SJSA1 (cell line): ENCODE measurements at places on chromosomes 4 and X. TPM values are rescaled to one million over a fixed set of nuclear protein-coding genes. Genes with fewer than 3 reads are reported as not detected.

Gene PRR32
- not detected in 2 replicates for total RNA-seq

Gene UGT8
- total RNA-seq, result not detected in 2 replicates

Gene PABPC1L2A
- total RNA-seq, result not detected in 2 replicates

Gene SATL1
- total RNA-seq, result 0.18 TPM in 1 of 2 replicates, not detected in the other

Gene NEXMIF
- total RNA-seq, result not detected in 2 replicates

- DNase-seq, result peak; percentile 60
Measured at GRCh38 chrX:1462596-1463251, 10.0 kb upstream of the ASMTL start.

- no peak for DNase-seq
Measured at GRCh38 chr4:73844345-73844744, 7.9 kb downstream of the CXCL6 start.

DNA sequence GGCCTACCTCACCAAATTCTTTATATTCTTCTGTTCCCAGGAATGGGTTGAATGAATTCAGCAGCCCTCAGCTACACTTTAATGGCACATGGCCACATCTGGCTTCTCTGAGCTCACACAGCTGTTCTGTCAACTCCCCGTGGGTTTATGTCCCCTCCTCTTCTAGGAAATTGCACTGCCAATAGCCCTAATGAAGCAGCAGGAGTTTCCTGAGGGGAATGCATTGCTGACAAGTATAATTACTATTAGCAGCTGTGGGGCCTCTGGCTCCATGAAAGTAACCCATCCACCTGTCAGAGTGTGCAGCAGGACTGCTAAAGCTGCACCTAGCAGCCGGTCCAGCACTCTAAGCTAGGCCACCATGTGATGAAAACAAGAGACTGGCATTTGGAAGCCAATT, 50.3 kb downstream of the FTHL17 start:
- DNase-seq, result no peak

Gene OTUD6A
- not detected in 2 replicates for total RNA-seq

DNA sequence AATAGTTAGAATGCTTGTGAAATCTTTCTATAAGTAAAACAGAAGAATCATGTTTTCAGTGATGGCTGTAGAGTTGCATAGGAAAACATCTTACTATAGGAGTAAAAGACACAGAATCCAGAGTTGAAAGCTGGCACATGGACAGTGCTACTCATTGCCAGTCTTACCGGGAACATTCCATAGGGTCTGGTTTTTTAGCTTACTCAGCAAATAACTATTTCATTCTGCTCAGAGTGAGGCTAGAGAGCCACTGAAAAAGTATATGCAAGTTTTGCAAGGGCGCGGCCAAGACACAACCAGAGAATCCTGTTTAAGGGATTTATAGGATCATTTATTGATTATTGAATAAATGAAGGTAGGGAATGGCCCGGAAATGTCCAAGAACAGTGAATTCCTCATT, 60.3 kb downstream of the MTHFD2L start:
- DNase-seq, result no peak

DNA sequence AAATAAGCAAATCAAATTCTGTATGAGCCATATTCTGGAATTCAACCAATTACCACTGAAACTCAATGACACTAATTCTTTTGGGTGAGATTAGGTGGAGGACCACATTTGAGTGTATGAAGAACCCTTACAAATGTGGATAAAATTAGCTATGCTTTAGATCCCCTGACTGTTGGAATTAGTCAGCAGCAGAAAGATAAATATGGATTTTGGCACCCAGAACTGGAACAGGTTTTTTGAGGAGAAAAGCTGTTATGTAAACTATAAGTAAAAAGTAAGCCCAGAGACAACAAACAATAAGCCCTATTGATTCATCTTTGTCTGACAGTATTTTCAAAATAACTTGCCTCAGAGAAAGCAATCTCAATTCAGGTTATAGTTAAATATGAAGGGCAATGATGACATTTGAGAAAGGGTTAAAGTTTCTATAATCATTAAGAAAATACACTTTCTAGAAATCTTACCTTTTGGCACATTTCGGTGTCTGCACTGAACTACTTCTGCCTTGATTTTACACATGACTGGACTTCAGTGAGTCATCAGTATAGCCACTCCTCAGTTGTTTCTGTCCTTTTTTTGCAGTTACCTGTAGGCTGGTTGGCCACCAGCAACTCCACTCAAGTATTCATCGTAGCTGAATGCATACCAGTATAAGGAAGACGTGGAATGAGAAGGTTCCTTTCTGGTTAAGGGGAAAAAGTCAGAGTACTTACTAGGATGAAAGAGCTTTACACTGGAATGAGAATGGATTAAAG, 80.0 kb downstream of the KCTD8 start:
- no peak for DNase-seq

Gene MID2
- 5.6 and 11.6 TPM in 2 replicates for total RNA-seq

Gene VBP1
- total RNA-seq, result 157 and 172 TPM in 2 replicates

Gene F8A1
- total RNA-seq, result 0.89 and 1.5 TPM in 2 replicates

DNA sequence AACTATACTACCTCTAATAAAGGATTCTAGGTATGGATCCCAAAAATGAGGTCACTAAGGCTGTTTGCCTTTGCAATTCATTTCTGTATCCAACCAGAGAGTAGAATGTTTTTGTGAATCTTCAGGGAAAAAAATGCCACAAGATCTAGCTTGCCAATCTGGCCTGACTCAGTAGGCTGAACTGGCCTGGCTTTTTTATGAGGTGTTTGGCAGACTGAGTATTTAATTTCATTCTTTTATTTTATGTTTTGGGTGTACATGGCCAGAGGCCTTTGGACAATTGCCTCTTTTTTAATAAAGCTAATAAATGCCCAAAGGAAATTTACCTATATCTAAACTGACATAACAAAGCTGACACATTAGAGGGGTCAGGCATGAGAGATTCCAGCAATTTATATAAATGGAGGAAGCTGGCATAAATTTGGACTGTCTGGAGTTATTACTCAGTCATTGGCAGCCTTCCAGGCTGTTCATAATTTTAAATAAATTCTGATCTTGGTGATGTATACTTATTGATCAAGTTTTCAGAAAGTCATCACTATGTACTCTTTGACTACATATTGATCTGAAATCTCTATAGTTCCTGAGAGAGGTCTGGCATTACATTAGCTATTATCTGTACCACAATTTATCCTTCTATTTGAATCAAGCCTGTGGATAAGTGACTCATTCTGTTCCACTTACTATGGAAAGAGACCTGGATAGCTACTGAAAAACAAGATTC, 376.4 kb upstream of the NOCT start:
- DNase-seq, result no peak

DNA sequence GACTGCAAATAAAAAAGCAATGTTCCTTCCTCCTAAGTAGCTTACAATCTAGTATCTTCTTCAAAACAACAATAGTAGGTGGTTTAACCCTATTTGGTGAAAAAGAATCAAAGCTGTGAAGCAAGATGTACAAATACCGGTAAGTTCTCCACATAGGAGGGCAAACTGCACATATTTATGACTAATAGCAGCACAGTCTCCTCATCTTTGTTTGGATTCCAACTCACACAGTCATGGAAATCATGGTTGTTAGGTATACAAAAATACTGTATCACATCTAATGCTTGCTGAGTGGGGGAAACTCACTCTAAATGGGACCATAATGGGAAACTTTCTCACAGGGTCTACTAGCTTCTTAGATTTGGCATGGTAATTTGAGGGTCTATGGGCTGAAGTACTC, 597.2 kb downstream of the INPP4B start:
- peak; percentile 23 for DNase-seq

Gene STARD8
- 2.3 and 2.4 TPM in 2 replicates for total RNA-seq

Gene TMPRSS11A
- total RNA-seq, result not detected in 2 replicates

Gene CT45A3
- not detected in 2 replicates for total RNA-seq

Gene FAM47E
- not detected in 2 replicates for total RNA-seq

GRCh38 chr4:6562931-6563901, 11.8 kb upstream of the MAN2B2 start:
- no peak for DNase-seq

DNA sequence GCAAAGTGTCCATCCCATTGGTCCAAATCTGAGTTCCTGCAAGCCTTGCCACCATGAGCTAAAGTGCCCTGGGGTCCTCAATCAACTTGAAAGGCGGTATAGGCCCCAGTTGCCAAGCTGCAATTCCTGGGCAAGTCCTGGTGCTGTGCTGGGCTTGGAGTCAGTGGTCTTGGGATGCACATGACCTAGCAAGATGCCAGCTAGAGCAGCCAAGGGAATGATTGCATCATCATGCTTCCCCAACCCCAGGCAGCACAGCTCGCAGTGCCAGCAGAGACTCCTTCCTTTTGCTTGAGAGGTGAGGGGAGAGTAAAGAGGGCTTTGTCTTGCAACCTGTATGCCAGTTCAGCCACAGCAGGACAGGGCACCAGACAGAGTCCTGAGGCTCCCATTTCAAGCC, 50.5 kb downstream of the KCNIP4 start:
- no peak for DNase-seq

Gene HPGD
- total RNA-seq, result 1.9 and 6.4 TPM in 2 replicates

- DNase-seq, result no peak
Measured at GRCh38 chr4:148951346-148951745, 509.1 kb upstream of the NR3C2 start.

DNA sequence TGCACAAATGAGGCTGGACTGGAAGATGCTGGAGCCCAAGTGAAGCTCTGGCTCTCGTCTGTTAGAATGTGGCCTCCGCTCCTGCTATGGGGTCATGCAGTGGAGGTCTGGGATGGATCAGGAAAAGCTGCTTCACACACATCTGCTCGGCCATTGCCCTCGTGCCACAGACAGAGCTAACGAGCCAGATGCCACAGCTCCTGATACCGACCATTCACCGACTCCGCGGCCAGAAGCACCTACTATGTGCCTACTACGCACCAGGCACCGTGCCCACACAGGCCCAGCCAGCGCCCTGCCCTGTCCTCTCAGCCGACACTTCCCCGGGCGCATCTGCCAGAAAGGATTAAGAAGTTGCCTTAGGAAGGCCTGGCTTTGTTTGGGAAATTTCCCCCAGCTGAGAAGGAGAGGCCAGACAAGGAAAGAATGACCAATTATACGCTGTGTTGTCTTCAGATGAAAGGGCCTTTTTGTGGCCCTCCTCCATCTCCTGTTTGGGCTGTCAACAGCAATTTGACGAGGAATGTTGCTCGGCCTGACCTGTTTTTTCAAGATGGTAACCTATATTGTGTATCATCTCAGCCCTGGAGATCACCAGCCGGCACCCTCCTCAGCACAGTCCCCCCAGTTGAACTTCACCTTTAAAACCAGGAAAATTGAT, 34.3 kb downstream of the HMX1 start:
- no peak for DNase-seq

DNA sequence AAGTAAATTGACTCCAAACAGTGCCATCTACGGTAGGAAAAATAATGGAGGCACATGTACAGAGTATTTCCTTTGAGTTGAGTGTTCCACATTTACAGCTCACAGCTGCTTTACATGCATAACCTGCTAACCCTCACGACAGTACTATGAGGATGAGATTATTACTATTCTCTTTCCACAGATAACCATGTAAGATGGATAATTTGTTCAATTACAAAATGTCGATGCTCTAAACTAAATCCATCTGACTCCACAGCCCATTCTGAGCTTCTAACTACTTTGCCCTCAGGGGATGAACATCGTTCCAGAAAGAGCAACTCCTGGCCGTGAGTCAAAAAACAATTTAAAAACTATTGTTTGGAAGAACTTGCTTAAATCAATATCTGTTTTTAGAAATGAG, 330.4 kb upstream of the NWD2 start:
- DNase-seq, result no peak

Gene PDZD4
- 0.09 and 0.79 TPM in 2 replicates for total RNA-seq

Gene TRIM61
- total RNA-seq, result not detected in 2 replicates

GRCh38 chrX:1468250-1468772, 15.6 kb upstream of the ASMTL start:
- DNase-seq, result peak; percentile 88

DNA sequence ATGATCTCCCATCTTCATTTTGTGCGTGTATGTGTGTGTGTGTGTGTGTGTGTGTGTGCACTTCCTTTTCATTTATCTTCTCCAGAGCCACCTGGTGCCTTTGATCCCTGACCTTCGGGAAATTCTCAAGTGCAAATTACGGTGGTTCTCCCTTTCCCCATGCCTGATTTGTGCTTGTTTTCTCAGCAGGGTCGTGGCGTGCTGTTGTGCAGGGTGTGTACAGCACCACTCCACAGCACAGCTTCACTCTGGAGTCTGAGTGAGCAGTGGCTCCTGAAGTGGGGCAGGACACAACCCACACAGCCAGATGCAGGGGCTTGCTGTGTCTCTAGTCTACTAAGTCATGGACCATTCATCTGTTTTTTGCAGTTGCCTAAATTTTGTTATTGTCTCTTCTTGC, 114.2 kb upstream of the TBC1D9 start:
- DNase-seq, result no peak

DNA sequence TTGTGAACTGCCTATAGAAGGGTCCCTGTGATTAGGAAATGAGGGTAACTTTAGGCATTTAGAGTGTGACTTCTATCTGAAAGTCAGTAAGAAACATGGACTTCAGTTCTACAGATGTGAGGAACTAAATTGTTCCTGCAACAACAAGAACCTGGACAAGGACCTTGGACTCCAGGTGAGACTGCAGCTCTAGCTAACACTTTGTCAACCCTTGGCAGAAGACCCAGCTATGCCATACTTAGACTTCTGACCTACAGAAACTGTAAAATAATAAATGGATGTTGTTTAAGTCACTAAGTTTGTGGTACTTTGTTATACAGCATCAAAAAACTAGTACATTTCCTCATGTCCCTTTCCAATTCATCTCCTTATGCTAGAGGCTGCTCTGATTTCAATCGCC, 580.8 kb downstream of the IQCM start:
- DNase-seq, result no peak

- DNase-seq, result no peak
Measured at GRCh38 chr4:169060391-169061091, 50.5 kb upstream of the CBR4 start.
